ENCODE measurements at places on chromosomes 1 and 21.

GRCh38 chr1:22517956-22518355 is 45.3 kb upstream of the EPHA8 start:
- DNase-seq: no peak

DNA sequence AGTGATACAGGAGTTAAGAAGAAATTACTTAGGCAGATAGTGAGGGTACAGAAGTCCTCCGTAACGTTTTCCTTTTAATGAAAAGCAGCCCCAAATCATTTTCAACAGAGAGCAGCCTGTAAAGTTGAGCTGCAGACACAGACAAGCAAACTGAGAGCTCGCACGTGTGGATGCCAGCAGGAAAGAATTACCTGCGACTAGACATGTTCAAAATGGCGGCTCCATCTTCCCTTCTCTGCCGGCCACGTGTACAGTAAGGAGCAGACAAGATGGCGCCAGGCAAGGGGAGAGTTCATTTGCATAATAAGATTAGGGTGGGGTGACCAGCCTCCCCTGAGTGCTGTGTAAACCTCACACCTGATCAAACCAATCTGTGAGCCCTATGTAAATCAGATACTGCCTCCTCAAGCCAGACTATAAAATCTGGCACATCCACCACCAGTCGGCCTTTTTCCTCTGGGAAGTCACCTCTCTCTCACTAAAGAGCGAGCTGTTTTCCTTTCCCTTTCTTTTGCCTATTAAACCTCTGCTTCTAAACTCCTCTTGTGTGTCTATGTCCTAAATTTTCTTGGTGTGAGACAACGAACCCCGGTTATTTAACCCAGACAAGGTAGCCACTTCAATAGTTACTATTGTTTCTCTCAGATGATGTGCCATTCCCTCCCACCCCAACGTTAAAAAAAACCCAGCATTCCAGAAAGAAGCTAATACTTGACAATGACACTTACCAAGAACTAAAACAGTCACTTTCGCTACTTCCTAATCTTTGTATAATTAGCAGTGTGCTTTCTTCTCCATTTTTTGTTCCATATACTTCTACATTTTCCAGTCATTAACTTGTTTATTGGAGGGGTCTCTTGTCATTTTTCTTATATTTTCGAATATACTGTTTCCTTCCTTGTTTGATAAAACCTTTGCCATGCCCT is 27.4 kb downstream of the DUSP10 start:
- DNase-seq: no peak

DNA sequence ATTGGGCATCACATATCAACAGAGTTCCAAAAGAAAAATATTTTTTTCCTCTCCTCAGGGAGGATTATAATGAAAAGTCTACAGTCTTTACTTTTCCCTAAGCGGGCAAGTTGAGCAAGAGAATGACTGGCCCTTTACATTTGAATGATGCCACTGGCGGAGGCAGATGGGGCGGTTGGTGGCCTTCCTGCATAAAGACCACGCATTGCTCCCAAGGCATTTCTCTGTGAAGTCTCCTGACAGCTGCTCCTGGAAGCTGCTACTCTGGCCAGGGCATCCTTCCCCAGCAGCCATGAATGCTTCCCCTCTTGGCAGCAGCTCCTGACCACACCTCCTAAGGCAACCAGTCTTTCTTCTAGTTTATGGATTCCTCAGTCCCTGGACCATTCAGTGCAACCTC is 161.1 kb upstream of the RRP15 start:
- no peak for DNase-seq

- DNase-seq: no peak
Measured at GRCh38 chr1:206832352-206832880, 33.0 kb upstream of the IL20 start.

DNA sequence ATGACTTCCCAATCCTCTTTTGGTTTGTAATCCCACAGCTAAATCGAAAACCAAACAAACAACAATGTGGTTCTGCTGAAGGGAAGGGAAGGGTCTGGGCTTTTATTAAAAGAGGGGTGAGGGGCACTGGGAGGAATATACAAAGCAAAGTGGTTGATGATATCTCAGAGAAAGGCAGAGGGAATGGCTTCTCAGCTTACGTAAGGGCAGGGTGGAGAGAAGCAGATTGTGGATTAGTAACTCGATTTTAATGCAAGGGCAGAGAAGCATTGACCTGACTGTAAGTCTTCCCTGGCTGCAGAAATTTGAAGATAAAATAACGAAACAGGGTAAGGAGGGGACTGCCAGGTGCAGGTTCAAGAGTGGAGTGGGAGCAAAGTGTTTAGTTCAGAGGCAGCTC is 438.2 kb upstream of the LRRC7 start:
- DNase-seq: no peak

DNA sequence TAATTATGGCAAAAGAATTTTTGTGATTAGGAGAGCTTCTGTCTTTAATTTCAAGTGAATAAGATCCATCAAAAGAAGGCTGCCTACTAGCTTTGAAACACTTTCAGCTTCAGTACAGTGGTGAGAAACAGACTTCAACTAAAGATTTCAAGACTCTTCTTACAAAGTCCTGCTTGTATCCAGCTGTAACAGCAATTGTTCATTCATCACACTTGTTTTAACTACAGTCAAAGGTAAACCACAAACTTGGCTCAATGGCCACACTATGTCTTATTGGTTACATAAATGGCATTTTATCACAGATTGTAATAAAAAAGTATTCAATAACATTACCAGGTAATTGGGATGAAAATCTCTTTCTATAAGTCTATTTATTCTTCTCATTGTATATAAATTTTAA is 59.2 kb downstream of the WARS2 start:
- no peak for DNase-seq

DNA sequence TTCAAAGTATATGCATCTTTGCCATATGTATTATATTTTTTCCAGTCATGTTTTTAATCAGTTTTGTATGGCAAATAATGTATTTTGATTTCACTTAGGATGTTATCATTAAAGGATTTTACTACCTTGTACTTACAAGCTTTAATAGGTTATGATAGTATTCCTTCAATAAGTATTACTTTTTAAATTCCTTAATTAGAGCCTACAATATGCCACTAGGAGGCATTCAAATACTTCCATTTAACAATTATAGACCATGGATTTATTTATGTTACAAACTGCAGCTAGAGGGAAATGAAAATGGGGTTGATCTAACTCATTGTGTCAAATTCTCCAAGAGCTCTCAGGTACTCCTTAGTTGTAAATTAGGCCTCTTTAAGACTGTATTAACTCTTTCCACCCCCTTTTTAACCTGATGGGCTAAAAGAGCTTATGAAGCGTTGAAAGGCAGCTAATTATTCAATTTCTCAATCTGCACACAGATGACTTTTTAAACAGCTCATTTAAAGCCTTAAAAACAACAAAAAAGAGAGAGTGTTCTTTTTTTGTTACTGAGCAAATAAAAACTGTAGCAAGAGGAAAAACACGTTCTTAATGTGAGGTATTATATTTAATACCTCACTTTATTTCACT is 156.2 kb downstream of the DENND1B start:
- no peak for DNase-seq

GRCh38 chr1:206004826-206005225 is 1.6 kb upstream of the RAB7B start:
- no peak for DNase-seq

- DNase-seq: no peak
Measured at GRCh38 chr1:6927626-6928025, 142.4 kb downstream of the CAMTA1 start.

GRCh38 chr1:201562257-201562656 is 23.3 kb downstream of the NAV1 start:
- no peak for DNase-seq

- DNase-seq: no peak
Measured at GRCh38 chr1:9658199-9658598, 6.7 kb downstream of the PIK3CD start.

GRCh38 chr1:177505905-177506590 is 335.3 kb downstream of the BRINP2 start:
- DNase-seq: no peak

- no peak for DNase-seq
Measured at GRCh38 chr21:34202553-34203372, 129.4 kb downstream of the MRPS6 start.

DNA sequence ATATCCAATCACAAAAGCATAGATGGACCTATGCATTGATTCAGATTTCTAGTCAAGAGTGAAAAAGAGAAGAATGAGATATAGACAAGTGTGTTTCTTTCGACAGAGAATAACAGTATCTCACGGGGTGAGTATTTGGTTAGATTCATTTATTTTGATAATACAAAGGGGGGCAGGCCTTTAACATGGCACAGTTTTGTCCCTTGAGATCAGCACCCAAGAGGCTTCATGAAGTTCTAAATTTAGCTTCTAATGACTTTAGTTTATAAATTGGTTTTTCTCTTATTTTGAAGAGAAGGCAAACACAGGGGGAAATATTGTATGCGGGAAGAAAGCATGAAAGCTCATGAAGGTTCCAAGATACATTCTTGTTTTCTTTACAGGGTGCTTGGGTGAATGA is at the start of gene OR1C1:
OR1C1 (minus strand) TSS at position 101 of the 400 bp plus-strand sequence. CDS start 2,150 bp downstream, outside the sequence.
- no peak for DNase-seq

All from anterior cingulate cortex (tissue), 58 donors.